ENCODE measurements at places on chromosomes 5 and 9.

- no peak for DNase-seq
These were observed 137.0 kb downstream of the SAXO1 start for GRCh38 chr9:18896004-18896403.

DNA sequence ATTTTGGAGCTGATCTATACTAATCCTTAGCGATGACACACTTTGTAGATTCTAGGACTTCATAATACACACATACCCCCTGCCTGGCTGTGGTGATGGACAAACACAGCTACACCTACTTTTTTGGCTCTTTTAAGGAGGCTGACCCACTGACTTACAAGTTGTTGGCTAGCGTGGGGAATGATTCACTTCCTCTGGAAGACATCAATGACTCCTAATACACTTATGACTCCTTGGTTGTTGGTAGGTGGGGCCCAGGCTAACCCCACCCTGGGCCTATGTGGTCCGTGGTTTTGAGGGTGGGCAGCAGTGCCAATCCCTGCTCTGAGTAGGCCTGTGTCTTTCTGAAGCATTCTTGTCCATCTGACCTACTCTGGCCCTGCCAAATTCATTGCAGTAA is 144.4 kb downstream of the SLC12A2 start:
- no peak for DNase-seq

- DNase-seq: no peak
These were observed 32.3 kb downstream of the PRRX2 start for GRCh38 chr9:129697656-129698253.

GRCh38 chr9:18708429-18708828 is 234.5 kb downstream of the ADAMTSL1 start:
- no peak for DNase-seq

DNA sequence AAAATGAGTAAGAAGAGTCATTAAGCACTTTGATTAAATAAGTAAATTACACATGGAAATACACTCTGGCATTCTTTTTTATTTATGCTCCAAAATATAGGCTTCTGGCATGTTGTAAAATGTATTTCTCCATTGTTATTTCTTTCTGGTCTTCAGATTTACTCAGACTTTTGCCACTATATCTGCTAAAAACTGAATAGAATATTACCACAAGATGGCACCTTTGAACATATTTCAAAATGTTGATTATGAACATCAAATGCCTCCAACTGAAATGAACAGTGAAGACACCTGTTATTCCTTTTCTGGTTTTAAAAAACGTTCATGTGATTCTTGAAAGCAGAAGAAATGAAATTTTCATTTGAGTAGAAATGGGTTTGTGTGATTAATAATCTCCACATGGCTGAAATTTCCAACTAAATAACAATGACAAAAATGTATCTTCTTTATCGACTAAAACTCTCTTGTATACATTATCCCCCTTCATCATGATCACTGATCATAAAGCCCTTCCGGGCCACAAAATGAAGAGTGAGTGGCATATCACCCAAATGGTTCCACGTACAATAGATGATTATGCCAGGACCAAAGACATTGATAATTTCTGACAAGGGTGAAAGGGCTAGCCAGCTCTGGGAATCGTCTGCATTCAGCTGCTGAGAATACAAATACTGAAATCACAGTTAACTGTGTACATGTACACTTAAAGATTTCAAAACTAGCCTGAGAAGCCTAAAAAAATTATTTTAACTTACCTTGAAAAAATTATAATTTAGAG is 23.8 kb downstream of the TYRP1 start:
- no peak for DNase-seq

DNA sequence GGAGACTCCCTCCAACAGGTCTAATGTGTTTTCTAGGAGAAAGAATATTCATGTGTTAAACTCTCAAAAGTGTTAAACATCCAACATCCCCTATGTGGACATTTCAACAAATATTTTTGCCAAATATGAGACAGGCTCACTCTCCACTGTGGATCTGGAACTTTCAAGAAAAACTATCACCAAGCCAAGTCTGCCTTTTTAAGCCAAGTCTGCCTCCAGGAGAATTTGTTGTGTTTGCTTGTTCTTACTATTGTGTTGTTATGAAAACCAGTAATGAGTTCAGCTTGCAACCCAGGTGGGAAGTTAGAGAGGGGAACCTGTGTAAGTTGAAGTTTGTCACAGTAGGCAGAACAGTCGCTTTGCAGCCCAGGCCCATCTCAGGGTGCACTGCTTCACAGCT is 228.1 kb downstream of the NFIB start:
- no peak for DNase-seq

- no peak for DNase-seq
These were observed 116.9 kb upstream of the ARRDC3 start for GRCh38 chr5:91499943-91500531.

DNA sequence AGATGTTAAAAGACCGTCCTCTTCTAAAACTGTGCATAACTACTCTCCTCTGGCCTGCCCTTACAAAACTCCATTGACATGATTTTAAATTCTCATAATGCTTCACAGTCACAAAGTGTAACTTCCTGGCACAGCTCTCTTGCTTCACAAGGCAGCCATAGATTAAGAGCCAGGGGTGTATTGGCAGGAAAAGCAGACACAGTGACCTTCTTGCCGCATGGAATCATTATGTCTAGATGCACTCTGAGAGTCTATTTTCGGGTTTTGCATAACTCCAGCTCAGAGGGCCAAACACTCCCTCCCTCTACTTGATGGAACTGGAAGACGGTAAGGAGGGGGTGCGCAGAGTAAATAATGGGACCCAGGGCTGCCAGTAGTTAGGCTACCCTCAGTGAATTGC is 110.1 kb downstream of the MARCHF3 start:
- DNase-seq: no peak

- no peak for DNase-seq
These were observed 3.0 kb upstream of the TUBB4B start for GRCh38 chr9:137237759-137238726.

DNA sequence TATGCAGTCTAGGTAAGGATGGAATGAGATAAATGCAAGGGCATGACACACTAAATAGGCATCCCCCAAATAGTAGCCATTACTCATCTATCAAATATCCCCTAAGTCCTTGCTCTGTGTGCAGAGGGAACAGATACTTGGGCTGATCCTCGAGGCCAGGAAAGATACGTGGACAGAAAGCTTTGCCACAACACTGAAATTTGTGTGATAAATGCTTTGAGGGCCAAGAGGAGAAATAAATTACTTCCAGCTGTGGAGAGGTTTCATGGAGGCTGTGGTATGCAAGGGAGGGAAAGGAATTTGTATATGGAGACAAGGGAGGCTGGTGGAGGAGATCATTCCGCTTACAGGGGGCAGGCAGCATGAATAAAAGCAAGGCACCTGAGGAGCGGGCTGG is 18.5 kb downstream of the ATOX1 start:
- DNase-seq: no peak

DNA sequence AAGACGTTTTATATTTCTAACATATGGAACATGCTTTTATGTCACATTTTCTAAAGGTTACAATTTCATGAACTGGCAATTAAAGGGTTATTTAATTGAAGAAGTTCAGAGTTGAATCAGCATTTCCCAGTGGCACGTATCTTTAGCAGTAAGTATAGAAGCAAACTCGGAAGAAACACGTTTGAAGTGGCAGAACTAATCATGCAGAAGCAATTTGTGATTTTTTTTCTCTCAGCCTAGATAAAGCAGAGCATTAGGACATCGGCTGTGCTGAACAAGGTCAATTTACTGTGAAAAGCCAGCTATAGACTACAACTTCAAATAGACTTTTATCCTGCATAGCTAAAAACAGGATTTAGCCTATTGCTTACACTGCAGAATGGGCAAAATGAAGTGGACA is 104.7 kb downstream of the ISL1 start:
- no peak for DNase-seq

GRCh38 chr5:136538534-136538933 is 173.2 kb upstream of the TRPC7 start:
- DNase-seq: no peak

- DNase-seq: no peak
These were observed 6.9 kb downstream of the C7 start for GRCh38 chr5:40916226-40916625.

DNA sequence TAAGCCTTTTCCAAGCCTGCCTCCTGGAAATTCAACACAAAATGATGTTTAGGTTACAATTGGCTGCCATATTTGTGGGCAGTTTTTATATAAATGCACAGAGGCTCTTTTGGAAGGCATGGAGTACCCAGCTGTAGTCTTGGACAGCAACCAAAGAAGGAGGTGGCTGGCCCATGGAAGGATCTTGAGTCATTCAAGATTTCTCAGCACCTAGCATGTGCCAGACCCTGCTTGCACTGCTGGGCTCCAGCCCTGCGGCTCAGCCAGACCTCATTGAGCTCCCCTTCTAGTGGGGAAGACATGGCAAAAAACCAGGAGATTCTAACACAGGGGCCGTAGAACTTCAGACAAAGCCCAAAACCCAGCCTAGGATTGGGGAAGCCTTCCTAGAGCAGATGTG is 22.1 kb downstream of the JADE2 start:
- DNase-seq: no peak

DNA sequence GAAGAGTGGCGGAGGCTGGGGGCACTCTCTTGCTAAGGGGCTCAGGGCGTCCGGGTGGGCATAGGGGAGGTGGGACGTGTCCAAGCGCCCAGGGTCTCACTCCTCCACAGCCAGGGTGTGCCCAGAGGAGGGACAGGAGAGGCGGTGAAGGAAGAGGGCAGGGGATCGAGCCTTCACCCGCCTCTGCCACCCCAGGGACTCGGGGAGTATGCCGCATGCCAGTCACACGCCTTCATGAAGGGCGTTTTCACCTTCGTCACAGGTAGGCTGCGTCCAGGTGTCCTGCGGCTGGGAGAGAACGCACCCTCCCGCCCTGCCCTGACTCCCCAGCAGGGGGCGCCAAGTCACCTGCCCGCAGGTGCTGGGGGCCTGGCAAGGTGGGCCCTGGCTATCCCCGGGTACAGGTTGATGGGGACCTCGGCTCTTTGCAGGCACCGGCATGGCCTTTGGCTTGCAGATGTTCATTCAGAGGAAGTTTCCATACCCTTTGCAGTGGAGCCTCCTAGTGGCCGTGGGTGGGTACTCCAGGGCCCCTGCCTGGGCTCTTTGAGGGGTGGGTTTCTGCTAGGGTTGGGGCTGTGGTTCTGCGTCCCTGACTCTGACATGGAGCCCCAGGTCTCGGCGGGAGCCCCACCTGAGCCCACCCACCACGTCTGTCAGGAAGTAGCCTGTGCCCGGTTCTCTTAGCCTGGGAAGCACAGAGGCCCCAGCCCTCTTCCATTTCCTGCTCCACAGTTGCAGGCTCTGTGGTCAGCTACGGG is 552 bp downstream of the TMEM141 start:
- peak; percentile 74 for DNase-seq

GRCh38 chr5:180909782-180910181 is 10.8 kb downstream of the BTNL8 start:
- no peak for DNase-seq

GRCh38 chr9:18228101-18228500 is 245.9 kb upstream of the ADAMTSL1 start:
- no peak for DNase-seq

GRCh38 chr5:155982354-155982753 is 344.6 kb upstream of the SGCD start:
- DNase-seq: no peak

DNA sequence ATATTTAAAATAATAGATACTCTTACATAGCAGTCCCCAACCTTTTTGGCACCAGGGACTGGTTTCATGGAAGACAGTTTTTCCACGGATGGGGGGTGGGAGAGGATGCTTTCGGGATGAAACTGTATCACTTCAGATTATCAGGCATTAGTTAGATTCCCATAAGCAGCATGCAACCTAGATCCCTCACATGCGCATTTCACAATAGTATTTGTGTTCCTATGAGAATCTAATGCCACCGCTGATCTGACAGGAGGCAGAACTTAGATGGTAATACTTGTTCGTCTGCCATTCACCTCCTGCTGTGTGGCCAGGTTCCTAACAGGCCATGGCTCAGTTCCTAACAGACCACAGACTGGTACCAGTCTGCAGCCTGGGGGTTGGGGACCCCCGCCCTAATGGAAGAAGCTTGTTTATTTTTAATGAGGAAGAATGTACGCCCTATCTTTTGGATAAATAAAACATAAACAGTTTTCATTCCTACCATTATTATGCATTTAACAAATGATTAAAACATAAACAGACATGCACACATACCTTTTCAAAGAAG is 187.7 kb downstream of the ZSWIM6 start:
- DNase-seq: no peak

DNA sequence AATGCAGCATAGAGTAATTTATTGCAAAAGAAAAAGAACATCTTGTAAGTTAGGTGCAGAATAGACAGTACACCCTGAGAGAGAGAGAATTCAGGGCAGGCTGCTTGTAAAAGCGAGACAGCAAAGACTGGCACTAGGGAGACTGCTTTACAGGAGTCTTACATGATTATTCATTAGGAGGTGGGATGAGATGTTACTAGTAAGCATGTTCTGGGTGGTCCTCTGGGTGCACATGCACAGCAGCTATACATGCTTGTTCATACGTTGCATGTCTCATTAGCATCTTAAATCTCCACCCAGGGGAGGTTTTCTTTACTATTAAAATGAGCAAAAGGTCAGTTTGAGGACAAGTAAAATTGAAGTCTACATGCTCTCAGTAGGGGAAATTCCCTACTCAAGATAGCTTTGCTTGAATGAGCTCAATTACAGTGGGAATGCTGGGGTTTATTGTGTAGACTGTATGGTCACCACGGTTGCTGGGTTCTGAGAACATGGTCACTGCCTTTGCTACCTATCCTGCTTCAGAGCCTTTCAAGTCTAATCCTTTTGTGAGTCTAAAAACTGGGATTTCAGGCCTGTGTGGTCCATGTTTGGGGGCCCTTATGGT is 60.6 kb downstream of the RGS7BP start:
- no peak for DNase-seq
